SJCRH30 (cell line): ENCODE measurements at places on chromosomes 5 and 9. TPM values are rescaled to one million over a fixed set of nuclear protein-coding genes. Genes with fewer than 3 reads are reported as not detected.

DNA sequence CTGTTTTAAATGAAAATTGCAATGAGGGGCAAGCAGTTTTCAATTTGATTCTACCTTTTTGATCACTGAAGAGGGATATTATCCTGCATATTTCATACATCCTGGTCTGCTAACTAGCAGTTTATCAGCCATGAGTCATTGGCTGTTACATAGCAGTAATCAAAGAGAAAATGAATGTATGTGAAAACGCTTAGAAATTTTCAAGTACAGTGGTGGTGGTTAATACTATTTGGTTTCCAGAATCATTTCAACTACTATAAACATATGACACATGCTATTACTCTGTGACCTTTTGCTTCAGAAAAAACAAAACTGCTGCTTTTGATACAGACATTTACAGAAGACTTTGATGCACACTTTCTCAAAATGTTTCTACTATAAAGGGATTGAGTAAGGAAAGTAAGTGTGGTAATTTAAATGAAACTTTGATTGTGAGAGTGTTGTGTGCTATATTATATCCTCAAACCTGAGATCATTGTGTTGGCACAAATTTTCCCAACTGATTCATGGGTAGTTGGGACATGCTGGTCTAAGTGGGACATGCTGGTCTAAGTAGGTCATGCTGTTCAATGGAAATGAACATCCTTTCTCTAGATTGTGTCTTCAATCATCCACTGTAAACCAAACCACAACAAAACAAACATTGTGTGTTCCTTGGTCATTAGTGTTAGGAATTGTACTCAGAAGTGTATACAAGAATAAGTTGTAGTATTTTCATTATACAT is 5.1 kb downstream of the RNF14 start:
- no peaks in the 10 kb centered on the region; the same call in 1 of the 2 replicates for H3K4me1 ChIP-seq
- no peak for DNase-seq
- H3K4me3 ChIP-seq, result no peak overlapping the region
- no peaks in the 10 kb centered on the region for H3K27me3 ChIP-seq
- H3K36me3 ChIP-seq, result peaks cover 10% of the 10 kb centered on the region

GRCh38 chr5:151619812-151620460 is 28.8 kb upstream of the FAT2 start:
- no peak overlapping the region for H3K4me3 ChIP-seq
- DNase-seq, result peak; percentile 26
- H3K36me3 ChIP-seq, result no peaks in the 10 kb centered on the region
- H3K27me3 ChIP-seq, result peaks cover 13% of the 10 kb centered on the region; the same call in 1 of the 2 replicates

TPM2 gene
- total RNA-seq, result 427 and 459 TPM in 2 replicates

DNA sequence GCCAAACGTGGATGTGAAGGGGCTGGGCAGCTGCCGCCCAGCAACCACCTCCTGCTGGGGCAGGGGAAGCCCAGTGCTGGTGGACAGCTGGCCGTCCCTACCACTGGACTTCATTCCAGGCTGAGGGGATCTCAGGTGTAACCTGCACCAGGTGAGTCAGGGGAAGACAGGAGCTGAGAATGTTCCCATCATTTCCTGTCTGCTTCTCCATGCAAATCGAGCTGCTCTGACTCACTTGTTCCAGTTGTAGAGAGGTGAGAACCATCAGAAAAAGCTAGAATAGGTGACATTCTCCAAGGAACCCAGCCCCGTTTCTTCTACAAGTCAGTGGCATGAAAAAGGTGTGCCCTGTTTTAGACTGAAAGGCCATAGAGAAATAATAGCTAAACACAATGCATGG is 21.8 kb upstream of the BARX1 start:
- H3K27me3 ChIP-seq, result no peaks in the 10 kb centered on the region
- no peak for DNase-seq
- no peak overlapping the region for H3K27ac ChIP-seq
- no peaks in the 10 kb centered on the region for H3K36me3 ChIP-seq
- no peaks in the 10 kb centered on the region for H3K4me1 ChIP-seq
- no peak overlapping the region for H3K4me3 ChIP-seq

- DNase-seq, result no peak
- peaks cover 17% of the 10 kb centered on the region for H3K4me1 ChIP-seq
These were observed 60.0 kb downstream of the RAB14 start for GRCh38 chr9:121141706-121142105.

DNA sequence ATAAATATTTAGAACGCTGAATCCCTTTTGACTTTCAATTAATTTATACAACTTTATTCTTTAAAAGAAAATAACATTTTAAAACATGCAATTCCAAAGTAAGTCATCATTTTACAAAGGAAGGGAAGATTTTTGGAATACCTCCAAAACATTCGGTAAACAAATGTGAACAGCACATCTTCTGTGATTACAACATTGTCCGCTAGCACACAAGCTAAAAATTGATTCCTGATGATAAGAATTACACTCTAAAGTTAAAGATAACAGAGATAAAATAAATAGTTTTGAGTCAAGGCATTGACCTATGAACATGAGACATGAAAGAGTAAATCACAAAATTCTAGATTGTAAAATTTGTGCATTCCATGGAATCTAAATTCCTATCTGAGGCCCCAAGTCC is 56.2 kb upstream of the TRAF1 start:
- no peak overlapping the region for H3K27ac ChIP-seq
- no peak for DNase-seq
- H3K36me3 ChIP-seq, result no peaks in the 10 kb centered on the region
- peaks cover 6% of the 10 kb centered on the region for H3K4me1 ChIP-seq

BSPRY gene
- 0.10 and 0.15 TPM in 2 replicates for total RNA-seq

- no peak overlapping the region for H3K4me3 ChIP-seq
- H3K27me3 ChIP-seq, result no peaks in the 10 kb centered on the region
- no peak overlapping the region for H3K27ac ChIP-seq
- peaks cover 23% of the 10 kb centered on the region for H3K4me1 ChIP-seq
- H3K36me3 ChIP-seq, result no peaks in the 10 kb centered on the region
These were observed 52.5 kb downstream of the NR3C1 start for GRCh38 chr5:143350751-143351602.
